Activated CD4-positive, alpha-beta memory T cell treated with anti-CD3 and anti-CD28 coated beads for 36 hours (primary cell): ENCODE measurements at places on chromosomes 4 and X.
A peak's percentile ranks its signal among the peaks of the same experiment; 100 is the strongest.

- DNase-seq = no peak
These were observed 58.8 kb downstream of the RHOH start for GRCh38 chr4:40255393-40256281.

GRCh38 chr4:129064717-129065116, 28.6 kb downstream of the SCLT1 start:
- no peak for DNase-seq

GRCh38 chr4:174318829-174319764, 35.4 kb downstream of the CEP44 start:
- DNase-seq = no peak

DNA sequence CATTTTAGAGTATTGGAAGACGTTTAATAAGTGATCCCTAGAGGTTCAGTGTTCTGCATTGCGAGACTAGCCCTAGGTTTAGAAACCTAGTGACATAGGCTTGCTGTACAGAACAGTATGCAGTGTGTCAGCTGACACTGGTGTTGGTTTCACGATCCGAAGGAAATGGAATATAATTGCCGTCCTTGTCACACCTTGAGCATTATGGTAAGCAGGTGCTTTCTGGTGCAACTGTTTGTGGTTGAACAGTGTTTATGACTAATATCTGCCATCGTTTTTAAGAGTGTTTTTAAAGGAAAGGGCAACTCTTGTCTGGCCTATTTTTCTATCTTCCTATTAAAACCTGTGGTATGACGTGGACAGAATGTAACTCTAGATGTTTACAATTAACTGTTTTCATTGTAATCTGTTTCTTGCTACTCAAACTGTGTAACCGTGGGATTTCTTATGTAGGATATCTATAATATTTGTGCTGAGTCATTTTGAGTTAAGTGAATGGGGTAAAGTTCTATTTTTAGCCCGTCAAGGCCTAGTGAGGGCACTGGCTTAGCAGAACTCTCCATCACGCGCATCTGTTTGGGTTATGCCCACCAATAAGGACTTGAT, 53.8 kb upstream of the TBC1D14 start:
- DNase-seq = peak; percentile 59

DNA sequence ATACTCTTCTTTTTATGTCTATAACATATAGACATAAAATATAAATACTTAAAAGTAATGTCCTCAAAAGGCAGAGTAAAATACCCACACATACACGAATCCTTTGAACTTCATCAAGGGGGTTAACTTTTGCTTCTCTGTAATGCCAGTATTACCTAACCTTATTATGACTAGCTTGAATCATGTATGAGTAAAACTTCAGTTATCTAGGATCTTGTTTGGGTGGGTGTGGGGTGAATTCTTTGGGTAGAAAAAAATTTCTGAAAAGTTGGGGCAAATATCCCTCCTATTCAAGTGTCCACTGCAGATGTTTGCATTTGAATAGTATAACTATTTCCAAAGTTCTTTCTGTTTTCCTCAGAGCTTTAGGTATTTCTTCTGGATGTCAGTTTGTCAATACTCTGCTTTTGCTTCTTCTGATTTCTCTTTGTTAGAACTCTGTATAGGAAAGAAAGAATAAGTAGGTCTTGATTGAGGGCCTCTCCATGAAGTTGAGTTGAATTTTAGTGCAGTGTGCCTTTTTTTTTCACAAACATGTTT, 173.8 kb downstream of the ADGRL3 start:
- DNase-seq = no peak

- DNase-seq = no peak
These were observed 94.1 kb downstream of the BCOR start for GRCh38 chrX:40003428-40004245.

- DNase-seq = no peak
These were observed 254.9 kb downstream of the RCHY1 start for GRCh38 chr4:75259306-75259705.

- no peak for DNase-seq
These were observed 19.7 kb upstream of the MAB21L2 start for GRCh38 chr4:150562250-150562649.

- DNase-seq = no peak
These were observed 85.8 kb upstream of the PRPS1 start for GRCh38 chrX:107542500-107542899.

DNA sequence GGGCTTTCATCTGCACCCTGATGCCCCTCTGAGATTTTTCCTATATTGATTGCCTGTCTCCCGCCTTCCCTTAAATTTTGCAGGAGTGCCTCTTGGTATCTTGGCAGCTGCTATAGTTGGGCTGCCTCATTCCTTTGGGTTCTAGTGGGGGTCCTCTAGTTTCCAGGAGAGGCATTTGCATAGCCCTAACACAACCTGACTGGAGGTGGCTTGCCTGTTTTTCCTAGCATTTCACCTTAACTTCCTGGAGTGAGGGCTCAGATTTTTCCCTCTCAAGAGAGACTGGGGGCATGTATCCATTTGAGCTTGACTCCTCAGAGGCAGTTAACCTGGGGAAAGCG, 46.0 kb downstream of the UGT2A3 start:
- DNase-seq = no peak

- no peak for DNase-seq
These were observed 40.0 kb downstream of the PWWP3B start for GRCh38 chrX:106208154-106208553.

DNA sequence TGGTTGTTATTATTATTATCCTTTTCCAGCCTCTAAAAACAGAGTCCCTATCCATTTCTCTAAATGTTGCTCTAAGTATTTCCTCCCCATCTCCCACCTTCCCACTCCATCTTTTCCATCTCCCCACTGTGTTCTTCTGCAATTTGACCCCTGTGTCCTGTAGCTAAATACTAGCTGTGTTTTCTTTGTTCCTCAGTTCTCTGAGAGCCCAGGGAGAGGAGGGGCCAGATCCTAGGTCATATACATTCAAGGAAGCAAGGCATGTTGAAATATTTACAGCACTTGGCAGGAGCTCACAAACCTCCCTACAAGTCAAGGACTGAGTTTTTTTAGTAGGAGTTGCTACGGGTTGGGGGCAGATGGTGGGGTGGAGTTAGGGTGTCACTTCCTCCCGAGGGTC, 10.5 kb downstream of the SLC16A2 start:
- DNase-seq = no peak

GRCh38 chr4:44761306-44761705, 35.0 kb upstream of the GNPDA2 start:
- no peak for DNase-seq

DNA sequence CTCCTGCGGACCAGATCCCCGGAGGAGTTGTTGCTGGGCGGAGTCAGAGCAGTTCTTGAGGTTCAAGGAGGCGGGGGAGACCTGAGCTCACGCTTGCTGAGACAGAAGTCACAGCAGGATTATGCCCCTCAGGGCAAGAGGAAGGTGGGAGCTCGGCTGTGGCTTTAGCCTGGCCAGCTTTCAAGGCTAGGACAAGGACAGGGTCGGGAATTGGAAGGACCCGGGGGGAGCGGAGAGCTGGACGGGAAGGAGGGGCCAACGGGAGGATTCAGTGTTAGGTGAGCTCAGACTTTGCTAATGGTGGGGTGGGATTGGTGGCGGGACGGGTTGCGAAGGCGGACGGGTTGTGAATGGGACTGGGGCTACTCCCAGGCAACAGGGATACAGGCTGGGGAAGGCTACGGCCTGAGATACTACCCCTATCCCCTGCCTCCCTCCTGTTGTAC, at the start of gene RIBC1:
RIBC1 (plus strand) TSS at position 13 of the 446 bp plus-strand sequence. CDS start 3,404 bp downstream, outside the sequence.
- no peak for DNase-seq

- DNase-seq = no peak
These were observed 32.8 kb upstream of the XPNPEP2 start for GRCh38 chrX:129705988-129706387.

- no peak for DNase-seq
These were observed 30.5 kb upstream of the NAP1L5 start for GRCh38 chr4:88728146-88728545.

GRCh38 chr4:93414041-93414550, 414.5 kb upstream of the ATOH1 start:
- DNase-seq = no peak

DNA sequence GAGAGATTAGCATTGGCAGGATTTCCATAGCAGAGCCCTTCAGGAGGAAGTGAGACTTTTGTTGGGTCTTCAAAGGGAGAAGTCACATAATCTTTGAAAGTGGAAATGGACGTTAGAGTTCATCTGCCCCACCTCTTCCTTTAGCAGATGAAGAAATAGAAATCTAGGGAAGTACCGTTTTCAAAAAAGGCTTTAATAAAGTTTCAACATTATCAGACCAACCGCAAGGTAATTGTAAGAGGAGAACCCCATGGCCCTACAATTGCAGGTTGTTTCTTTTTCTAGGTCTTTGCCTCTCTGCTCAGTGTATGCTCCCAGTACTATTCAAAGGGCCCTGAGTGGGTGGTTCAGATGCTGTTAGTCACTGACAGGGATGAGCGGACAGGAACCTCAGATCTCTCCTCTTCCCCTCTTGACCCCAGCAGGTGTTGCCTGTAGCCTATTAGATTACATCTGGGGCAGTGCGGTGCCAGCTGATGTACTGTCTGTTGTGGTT, 48.6 kb upstream of the AP1S2 start:
- peak; percentile 9 for DNase-seq

DNA sequence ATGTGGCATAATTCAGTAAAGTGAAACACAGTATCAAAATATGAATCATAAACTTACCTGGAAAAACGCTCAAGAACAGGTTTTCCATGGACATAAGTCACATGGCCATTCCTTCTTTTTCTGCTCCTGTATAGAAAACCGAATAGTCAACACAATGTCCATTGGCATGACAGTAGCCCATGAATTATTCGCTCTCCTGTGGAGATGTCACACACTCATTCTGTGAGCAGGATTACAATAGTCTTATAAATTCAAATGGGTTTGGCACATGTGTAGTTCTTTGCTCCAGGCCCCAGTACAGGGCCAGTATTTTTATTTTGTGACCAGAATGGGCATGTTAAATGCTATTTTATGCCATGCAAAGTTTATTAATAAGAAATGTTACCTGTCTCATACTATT, 15.1 kb upstream of the CXCL13 start:
- DNase-seq = no peak

DNA sequence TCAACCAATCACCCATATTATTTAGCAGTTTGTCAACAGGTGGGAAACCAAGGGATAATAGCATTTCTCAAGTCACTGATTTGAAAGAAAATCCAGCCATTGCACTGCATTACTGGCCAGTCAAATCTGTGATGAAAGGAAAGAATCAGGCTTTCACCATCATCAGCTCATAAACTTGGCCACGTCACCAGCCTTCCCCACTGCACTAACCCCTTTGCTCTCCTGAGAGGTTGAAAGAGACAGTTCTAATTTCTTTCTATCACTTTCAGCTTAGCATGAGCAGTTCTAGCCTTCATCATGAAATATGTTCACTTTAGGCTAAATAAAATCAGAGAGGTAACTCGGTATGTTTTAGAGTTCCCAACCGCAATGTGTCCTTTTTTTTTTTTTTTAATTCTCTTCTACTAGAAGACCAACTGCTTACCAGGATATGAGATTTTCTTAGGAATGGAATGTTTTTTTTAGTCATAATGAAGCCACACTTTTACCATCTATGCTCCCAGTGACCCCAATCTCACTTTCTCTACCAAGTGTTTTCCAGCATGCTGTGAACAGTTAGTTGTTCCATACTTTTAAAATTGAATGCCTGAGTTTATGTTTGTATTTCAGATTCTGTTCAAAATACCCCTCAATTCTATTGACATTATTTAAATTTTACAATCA, 55.7 kb upstream of the SLC7A11 start:
- DNase-seq = no peak

- DNase-seq = no peak
These were observed 6.0 kb downstream of the SAT1 start for GRCh38 chrX:23788946-23789345.

GRCh38 chr4:143712155-143712550, 11.7 kb upstream of the FREM3 start:
- DNase-seq = no peak

GRCh38 chrX:13764765-13765164, 30.2 kb downstream of the OFD1 start:
- no peak for DNase-seq

GRCh38 chr4:2248044-2248780, 6.3 kb upstream of the HAUS3 start:
- DNase-seq = peak; percentile 7

- peak; percentile 57 for DNase-seq
These were observed 423 bp downstream of the RPL39 start for GRCh38 chrX:119790977-119791436.

DNA sequence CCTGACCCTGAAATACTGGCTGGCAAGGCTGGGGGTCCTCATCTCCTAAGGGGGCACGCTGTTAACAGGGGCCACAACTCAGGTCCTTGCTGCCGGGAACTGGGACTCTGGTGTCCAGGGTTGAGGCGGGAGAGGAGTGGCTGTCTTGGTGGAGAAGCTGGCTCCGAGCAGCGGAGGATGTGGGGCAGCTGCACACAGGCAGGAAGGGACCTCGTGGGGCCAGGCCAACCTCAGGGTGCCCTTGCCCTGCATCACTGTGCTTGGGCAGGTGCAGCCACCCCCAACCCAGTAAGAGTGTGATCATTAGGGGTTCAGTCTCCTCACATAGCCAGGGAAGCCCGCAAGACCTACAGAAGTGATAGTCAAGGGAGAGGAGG, 12.6 kb upstream of the PDE6B start:
- DNase-seq = no peak

GRCh38 chrX:29666366-29666765, 549.0 kb upstream of the MAGEB2 start:
- no peak for DNase-seq
